Dorsolateral prefrontal cortex (tissue), 122 donors: ENCODE measurements at places on chromosomes 5 and 9. TPM values are rescaled to one million over a fixed set of nuclear protein-coding genes. Genes with fewer than 3 reads are reported as not detected.

DNA sequence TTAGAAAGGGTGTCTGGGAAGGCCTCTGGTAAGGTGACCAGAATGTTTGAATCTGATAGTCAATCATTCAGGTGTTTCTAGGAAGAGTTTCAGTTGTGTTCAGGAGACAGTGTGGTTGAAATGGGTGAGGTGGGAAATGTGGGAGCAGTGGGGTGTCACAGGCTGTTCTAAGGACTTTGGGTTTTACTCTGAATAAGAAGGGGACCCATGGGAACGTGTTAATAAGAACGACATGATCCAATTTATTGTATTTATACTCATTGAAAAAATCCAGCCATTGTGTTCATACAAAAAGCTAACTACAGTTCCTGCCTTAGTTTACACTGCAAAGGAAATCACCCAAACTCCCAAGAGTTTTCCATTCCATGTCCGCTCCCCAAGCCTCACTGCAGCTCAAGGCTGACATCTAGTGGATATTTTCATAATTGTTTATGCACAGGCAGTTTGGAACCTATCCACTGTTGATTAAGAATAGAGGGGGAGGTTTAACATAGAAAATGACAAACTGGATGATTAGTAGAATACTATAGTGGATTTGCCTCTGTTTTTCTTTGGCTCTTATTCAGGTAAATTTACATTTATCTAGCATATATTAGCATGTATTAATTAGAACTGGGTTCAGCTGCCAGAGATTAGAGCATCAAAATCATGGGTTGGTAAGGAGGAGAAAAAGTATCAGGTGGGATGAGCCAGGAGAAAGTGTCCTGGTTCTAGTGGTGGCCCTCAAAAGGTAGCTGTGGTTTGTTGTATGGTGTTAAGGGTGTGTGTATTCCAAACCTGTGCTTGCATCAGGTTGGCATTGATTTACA, 17.7 kb downstream of the CAVIN4 start:
- DNase-seq: no peak

The MAMDC2 gene
- total RNA-seq: 5.9 TPM

The C5orf58 gene
- total RNA-seq: not detected

GRCh38 chr5:114450437-114450836, 88.6 kb downstream of the KCNN2 start:
- DNase-seq: no peak

DNA sequence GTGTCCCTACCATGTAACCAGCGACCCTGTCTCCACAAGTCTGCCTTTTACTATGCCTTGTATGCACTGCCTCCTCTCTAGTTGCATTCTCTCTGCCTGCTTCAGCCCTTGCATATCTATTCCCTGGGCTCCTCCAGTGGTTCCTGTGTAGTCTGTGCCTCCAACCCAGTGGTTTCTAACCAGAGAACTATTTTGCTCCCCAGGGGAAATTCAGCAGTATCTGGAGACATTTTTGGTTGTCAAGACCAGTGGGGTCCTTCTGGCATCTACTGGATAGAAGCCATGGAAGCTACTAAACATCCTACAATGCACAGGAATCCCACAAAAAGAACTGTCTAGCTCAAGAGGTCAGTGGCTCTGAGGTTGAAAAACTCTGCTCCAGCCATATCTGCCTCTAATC, 224.1 kb upstream of the RASEF start:
- no peak for DNase-seq

DNA sequence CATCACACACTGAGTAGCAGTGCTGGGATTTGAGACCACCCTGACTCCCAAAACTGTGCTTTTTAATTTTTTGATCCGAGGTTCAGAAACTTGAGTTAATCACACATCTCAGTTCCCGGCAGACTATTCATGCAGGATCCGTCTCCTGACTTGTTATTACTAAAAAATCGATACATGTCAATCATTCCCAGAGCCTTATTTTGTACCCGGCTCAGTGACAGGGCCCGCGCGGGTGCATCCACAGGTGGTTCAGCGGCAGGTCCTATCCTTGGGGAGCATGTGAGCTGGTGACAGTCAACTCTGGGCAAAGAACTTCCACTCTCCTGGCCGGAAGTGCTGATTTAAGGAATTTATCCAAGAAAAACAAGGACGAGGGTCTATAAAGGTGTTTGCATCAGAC, 95.9 kb upstream of the MVB12B start:
- no peak for DNase-seq

DNA sequence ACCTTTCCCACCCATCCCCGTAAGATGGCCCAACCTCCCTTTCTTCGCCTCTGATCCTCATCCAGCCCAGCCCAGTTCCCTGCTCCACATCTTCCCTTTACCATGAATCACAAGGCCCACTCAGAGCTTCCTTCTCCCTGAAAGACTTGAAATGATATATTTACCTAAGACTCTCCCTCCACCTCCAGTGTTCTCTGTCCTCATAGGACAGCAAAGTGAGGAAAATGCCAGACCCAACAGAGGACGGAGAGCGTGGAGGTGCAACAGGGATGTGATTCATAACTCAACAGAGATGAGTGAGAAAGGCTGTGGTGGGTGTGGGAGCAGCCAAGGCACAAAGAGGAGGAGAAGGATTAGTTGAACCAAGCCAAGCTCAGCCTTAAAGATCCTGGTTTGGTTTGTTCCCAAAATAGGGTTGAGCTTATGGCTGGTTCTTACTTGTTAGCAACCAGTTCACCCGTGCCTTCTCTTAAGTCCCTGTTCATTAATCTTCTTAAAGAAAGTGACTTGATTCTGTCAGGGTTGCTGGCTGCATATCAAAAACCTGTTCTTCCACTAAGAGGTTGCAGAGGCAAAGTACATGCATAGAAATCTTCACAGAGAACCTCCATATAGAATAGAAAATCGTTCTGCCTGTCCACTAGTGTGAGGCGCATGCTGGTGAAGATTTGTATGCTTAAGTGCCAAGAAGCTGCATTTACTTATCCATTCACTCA, 183.2 kb downstream of the ACTL7B start:
- no peak for DNase-seq

DNA sequence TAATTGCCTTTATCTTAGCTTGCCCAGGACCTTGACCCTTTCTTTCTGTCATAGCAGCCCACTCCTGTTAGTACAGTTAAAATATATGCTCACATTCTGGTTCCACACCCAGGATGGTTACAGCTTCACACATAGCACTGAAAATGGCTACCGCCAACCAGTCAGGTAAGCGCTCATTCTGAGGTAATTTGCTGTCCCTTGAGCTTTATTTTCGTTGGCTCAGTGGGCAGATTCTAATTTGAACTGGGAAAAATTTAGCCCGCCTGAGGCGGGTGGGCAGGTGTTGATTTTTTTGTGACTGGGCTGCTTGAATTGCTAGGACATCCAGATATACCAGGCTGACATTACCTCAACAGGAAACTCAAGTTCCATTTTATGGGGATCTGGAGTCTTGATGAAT, 137.5 kb downstream of the KCTD16 start:
- DNase-seq: peak; percentile 9
